ENCODE measurements at places on chromosomes 7 and 10.

- DNase-seq: no peak
These were observed 9.4 kb upstream of the CYCS start for GRCh38 chr7:25134358-25135010.

- DNase-seq: no peak
These were observed 86.5 kb downstream of the GSAP start for GRCh38 chr7:77329466-77330168.

DNA sequence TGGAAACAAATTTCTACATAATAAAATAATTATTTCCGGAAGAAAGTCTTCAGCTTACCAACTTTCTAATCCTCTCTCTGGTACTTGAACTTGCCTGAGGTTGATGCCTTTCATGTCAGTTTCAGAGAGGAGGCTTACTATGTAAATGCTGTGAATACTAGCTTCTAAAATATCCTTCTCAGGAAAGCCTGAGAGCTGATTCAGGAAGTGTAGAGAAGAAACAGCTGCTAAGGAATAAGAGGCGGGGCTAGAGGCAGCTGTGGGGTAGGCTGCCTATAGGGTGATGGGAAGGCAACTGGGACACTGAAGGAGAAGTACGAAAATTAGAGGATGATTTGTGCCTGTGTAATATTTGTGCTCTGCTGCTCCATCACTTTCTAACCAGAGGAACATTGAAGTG, 69.3 kb downstream of the AVL9 start:
- DNase-seq: no peak

- DNase-seq: no peak
These were observed 950.0 kb upstream of the CELF2 start for GRCh38 chr10:10067644-10068043.

DNA sequence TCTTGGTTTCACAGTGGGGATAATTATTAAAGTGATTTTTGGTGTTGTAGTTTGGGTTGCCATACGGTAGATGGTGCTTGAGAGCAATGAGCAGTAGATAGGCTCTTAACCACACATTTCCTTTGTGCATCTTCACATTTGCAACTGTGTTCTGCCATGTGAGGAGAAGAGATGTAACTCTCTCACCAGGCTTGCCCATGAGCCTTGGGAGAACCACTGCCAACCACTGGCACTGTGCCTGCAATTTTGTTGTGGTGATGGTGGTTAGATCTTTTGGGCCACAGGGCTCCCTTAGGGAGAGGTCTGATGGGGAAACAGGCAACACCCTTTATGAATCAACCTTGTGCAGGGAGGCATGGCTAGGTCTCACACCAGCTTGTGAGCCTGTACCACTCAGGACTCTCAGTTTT, 204.3 kb downstream of the CCDC7 start:
- DNase-seq: no peak
